ENCODE measurements at places on chromosomes 3 and 15.

DNA sequence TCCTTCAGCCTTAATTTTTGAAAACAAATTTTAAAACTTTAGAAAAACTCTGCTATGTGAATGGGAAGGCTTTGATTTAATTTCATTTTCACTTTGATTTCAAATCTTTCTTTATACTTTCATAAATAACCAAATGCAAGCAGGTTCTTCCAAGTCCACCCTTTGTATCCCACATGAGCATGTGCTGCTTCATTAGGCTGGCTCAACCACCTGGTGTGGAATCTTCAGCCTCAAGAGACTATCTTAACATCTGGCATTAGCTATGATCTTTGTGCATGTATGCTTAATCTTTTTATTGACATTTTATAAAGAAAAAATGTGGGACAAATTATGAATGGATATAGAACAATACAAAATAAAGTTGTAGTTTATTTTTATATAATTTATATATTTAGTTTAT, 81.8 kb upstream of the MLF1 start:
- DNase-seq, result no peak

GRCh38 chr3:62132027-62132602, 241.2 kb downstream of the FEZF2 start:
- DNase-seq, result no peak

DNA sequence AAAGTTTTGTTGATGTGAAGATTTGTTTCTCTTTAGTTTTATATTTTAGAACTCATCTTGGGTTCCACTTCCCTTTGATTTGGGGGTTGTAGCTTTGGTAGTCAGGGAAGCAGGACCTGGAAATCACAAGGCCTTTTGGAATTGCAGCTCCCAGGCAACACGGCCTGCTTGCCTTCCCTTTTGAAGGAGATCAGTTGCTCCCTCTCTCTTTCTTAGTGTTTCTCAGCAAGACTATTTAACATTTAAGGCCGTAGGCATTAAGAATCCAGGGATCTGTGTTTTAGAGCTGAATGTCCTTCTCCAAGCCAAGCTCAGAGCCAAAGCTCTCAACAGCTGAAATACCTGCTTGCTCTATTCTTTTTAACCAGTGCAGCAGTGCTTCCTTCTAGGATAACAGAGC, 310.3 kb downstream of the PTPRG start:
- DNase-seq, result no peak

GRCh38 chr3:192445770-192446644, 281.3 kb downstream of the FGF12 start:
- peak; percentile 77 for DNase-seq

Measured in NCI-H1417 treated with DMSO at 0.1 percent for 48 hours (cell line).